RCC 7860 (cell line): ENCODE measurements at places on chromosomes 5 and 9.

DNA sequence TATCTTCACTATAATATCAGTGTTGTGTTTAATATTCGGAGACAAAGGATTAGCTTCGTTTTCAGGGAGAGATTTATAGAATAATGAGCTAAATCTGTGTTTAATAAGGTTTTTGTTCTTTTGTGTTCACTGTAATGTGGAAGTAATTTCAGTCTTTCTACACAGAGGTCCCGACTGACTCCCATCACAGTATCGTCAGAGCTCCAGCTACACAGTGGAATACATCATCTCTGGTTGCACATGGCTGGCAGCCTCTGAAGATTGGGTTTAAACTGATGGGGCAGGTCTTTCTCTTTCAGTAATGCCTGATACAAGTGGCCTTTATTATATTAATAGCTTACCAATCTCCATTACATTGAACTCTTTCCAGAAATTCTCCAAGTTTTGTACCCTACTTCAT, 736.7 kb upstream of the RIOK2 start:
- DNase-seq = no peak

DNA sequence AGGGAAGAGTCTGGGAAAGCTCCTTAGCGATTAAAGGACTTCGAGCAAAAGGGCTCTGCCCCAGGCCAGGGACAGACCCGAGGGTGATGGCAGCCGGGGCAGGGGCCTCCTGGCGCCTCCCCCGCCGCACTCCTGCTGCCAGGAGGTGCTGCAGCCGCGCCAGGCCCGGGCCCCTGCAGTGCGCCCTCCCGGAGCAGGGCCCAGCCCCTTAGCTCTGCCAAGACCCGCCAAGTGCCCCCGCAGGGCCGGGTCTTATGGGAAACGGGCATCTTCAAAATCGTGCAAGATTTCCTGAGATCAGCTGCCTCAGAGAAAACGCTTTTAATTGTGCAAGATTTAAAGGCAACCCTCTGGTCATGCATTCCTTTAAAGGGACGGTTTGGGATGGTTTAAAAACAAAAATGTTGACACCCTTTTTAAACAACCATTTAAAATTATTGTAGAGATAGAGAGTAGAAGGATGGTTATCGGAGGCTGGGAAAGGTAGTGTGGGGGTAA, 52.4 kb downstream of the CDC14B start:
- no peak for DNase-seq

- DNase-seq = no peak
These were observed 5.4 kb downstream of the SYK start for GRCh38 chr9:90807006-90807405.

DNA sequence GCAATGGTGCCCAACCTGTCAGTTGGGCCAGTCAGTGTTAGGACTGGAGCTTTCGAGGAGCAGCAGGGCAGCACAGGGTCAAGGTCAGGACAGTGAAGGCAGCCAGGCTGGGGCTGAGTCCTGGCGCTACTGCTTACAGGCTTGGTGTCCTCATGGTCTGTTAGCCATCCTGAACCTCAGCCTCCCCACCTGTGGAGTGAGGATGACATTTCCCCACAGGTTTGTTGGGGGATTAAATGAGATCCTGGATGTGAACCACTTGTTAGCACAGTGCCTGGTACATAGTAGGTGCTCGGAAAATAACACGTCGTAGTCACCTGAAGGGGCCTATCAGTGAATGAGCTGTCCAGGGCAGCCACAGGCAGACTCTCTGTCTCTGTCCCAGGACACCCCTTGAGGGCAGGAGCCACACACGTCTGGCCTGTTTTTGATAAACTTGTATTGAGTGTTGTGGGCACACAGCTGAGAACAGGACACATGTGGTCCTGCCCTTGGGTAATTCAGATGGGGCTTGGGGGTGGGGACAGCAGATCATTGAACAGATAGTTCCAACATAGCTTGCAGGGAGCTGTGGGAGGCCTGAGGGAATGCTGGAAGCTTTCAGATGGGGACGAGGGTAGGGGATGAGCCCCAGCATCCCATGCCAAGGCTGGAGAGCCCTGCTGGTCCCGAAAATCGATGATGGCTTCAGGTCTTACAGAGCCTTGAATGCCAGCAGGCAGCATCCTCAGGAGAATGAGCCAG, 69.3 kb downstream of the AMBP start:
- no peak for DNase-seq

DNA sequence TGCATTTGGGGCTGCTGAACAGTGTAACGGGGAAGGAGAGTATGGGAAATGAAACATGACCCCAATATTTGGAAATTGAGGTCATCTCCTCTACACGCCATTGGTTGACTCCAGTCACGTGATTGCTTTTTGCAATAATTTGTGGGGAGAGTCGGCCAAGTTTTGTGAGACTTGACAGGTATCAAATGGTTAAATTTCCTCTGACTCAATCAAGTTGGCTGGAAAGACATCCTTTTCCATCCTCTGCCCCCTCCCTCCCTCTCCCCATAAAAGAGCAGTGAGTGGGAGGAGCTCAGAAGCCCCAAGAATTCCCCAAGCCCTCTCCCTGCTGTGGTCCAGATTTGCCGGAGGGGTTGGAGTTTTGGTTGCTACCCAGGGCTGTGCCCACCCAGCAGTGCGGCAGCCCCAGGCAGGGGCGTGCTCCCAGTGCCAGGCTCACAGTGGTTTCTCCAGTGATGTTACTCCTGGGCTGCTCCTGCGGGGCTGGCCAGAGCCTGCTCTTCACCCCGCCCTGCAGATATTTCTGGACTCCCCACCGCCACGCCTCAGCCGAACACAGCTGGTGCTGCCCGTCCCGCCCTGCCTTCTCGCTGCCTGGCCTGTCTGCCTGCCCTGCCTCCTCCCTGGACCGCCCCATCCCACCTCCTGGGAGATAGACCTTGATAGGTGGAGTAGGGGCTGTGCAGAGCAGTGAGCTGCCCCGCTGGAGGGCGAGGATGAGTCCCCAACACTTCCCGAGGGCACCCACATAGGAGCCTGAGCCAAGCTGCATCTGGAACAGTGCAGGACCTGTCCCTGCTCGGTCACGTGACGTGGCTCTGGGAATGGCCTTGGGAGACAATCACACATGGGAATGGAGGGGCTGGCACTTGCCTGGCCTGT, 3.4 kb downstream of the COL5A1 start:
- DNase-seq = peak; percentile 36

- DNase-seq = no peak
These were observed 215.1 kb upstream of the PAPPA start for GRCh38 chr9:115938479-115938878.

DNA sequence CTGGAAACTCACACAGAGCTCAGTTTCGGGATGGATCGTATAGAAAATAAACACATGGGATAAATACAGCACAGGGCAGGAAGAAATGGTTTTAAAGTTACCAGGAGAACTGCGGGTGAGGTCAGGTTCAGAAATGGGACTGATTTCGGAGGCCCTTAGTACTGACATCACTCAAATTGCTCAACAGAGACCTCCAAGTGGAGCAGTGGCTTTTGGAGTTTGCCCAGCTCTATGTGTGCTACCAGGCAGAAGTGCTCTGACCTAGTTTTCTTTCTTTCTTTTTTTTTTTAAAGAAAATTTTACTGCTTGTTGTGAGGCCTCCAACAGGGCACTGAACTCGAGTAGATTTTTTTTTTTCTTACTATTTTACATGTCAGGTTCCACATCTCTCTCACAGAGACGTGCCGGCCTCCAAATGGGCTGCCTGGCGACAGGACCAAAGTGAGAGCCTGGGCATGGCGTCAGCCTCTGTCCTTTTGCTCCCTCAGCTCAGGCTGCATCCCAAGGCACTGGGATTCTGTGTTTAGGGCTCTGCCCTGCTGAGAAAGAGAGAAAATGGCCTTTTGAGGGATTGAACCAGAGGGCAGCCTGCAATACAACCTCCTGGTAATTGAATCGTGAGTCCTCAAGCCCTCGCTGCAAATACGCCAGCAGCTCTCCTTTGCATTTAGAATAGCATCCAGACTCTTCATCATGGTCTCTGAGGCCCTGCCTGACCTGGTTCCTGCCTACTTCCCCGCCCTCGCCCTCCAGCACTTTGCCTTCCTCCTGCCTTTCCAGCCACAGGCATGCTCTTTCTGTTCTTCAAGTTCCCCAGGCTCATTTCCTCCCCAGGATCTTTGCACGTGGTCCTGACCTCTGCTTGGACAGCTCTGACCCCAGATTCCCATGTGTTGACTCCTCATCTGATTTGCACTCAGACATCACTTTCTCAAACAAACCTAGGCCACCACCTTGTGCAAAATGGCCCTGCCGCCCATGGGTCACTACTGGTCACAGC, 173.5 kb downstream of the FGF1 start:
- peak; percentile 71 for DNase-seq

- DNase-seq = no peak
These were observed 7.0 kb upstream of the NDST1 start for GRCh38 chr5:150500905-150501304.

DNA sequence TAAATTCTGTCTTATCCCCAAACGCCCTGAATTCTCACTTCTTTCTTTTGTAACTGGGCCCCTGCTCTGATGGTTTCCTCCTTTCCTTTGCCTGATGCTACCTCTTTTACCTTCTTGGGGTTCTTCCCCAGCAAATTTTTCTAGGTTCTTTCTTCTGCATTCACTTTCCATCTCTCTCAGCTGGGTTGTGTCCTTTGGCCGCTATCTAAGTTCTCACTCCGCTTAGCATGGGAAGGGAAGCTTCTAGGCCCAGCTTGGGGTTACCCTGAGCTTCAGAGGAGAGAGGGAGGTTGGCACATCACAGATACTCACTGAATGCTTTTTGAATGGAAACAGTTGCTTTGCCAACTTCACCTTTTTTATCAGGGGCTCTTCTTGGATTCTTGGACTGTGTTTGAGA, 17.0 kb downstream of the PALM2AKAP2 start:
- DNase-seq = no peak

- no peak for DNase-seq
These were observed 486.4 kb upstream of the ZNF608 start for GRCh38 chr5:125232779-125233230.

DNA sequence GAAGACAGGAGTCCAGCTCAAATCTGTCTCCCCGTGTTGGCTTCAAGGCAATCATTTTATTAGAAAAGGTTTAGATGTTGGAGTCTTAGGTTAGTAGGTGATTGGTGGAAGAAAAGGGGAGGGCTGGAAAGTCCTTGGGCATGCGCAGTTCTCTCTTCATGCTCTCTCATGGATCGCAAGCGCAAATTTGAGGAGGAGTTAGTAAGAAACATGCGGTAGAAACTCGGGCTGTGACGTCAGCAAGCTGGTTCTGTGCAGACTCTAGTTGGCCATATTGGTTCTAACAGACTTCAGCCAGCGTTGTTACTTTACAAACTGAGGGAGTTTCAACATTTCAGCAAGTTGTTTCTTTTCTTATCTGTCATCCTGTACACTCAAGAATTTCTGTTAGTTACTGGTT, 392.2 kb downstream of the CDK5RAP2 start:
- DNase-seq = no peak

DNA sequence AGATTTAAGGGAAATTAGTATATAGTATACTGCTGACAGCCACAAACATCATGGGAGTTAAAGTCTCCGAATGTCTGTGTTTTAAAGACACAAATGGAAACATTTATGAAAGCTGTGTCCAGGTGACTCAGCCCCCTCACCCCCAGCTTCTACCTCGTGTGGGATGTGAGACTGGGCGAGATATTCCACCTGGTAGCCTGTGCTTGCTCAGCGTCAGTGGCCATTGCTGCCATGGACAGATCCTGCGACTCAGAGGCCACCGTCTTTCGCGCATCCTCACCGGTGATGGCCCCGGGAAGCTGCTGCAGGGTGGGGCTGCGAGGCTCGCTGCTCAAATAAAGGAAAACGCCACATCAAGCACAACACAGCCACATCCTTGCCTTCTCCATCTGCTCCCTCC, 31.2 kb upstream of the EXOC3 start:
- DNase-seq = no peak
